ENCODE measurements at places on chromosomes 4 and X. TPM values are rescaled to one million over a fixed set of nuclear protein-coding genes. Genes with fewer than 3 reads are reported as not detected.

GAGE12F gene
- total RNA-seq: not detected

NUP62CL gene
- total RNA-seq: 8.5 TPM

COL4A5 gene
- total RNA-seq: 212 TPM

DNA sequence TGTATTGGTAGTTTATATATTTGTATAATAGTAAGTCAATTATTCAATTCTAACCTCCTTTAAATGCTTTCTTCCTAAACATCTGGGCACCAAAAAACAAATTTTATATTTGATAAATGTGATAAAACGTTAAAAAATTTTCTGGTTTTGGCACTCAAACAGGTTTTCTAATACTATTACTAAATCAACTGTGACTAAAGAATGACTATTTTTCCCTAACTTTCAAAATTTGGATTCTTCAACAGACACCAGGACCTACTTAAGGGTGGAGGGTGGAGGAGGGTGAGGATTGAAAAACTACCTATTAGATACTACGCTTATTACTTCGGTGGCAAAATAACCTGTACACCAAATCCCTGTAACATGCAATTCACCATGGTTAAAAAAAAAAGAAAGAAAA is 555.5 kb downstream of the IL15 start:
- DNase-seq: no peak

GRCh38 chr4:184320631-184321030 is 103.0 kb upstream of the ENPP6 start:
- no peak for DNase-seq

GRCh38 chrX:734362-734761 is 103.8 kb downstream of the SHOX start:
- peak; percentile 31 for DNase-seq

DNA sequence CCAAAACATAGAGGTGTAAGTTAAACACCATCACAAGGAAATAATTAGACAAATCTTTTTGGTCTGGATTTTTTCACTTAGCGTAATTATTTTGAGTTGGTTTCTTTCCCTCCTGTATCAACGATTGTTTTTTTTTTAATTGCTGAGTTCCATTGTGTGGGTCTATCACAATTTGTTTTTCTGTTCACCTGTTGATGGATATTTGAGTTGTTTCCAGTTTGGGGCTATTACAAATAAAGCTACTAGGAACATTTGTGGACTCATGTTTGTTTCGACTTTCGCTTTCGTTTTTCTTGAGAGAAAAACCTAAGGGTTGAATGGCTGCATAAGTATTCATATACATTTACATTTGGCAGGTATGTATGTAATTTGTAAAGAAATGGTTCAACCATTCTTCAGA is 20.4 kb upstream of the FBXW7 start:
- DNase-seq: no peak

DNA sequence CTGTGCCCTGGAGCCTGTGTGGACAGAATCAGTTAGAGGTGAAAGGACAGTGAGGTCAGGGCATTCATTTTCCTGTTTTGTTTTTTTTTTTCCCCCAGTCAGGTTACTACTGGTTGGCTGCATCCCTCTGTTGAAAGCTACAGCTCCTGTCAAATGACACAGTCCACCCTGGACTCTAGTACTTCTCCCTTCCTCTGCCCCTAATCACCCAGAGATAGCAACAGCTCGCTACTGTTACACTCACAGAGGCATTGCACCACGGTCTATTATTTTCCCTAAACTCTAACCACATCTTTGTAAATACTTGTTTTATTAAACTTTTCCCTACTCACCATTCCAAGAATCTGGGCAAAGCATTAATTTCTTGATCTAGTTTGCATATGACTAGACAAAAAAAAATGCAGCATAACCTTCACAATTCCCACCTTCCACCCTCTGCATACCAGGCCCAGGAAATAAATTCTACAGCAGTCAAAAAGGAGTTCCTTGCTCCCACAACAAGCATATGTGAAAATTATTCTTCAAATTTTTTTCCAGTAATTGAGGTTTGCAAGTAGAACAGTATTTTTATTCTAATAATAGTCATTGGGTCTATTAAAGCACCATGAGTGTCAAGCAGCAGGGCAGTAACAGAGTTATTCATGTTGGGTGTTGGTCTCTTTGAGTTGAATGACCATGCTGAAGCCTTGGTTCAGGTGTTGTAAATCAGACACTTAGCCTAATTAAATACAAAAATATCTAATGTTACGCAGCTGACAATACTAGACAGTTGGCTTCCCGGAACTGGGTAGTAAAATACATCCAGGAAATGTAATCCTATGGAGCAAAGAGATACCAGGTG is 329.2 kb downstream of the INPP4B start:
- DNase-seq: no peak

- DNase-seq: peak; percentile 60
Measured at GRCh38 chr4:37538931-37539330, 147.2 kb downstream of the RELL1 start.

DNA sequence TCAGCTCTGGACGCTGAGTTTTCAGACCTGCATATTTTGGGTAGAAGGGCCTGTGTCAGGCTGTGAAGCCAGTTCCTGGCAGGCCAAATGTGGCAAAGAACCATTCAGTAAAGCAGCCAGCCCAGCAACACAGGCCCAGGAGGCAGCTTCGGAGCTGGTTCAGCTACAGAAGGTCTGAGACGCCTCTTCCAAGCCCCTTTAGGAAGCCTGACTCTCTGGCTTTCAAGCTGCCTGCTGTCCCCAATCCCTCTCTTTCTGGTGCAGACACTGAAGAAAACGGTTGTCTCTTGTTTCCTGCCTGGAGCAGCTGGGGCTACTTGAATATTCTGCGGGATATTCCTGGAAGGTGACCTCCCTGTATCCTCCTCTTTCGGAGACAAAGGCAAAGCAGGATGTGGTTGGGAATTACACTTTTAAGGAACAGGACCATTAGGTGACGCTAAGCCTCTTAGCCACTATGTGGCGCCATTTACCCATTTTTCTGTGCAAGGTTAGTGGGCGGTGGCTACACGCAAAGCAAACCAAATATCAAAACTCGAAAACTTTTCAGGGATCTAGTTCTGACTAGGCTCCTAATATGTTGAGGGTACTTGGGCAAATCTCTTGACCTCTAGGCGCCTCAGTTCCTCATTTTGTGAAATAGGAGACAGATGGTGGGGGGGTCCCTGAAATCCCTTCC is 47.2 kb upstream of the LAS1L start:
- DNase-seq: peak; percentile 82

- DNase-seq: peak; percentile 80
Measured at GRCh38 chrX:107628662-107629539, 591 bp downstream of the PRPS1 start.

GRCh38 chr4:100742045-100742444 is 224.2 kb upstream of the EMCN start:
- no peak for DNase-seq

DNA sequence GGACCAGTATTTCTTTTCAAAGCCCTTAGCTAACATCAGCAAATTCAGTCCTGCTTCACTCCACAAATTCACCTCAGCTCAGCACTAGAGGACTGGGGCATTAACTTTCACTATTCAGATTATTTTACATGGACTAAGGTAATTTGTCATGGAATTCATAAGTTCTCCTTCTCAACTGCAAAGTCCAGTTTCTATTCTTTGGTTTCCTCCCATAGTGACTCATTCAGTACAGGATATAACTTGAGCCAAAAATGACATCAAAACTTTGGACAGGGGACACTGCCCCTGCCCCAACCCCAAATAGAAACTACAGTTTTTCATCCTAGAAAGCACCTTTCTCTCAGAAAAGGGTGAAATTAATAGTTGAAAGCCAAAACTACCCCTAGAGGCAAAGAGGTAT is 52.7 kb downstream of the COX7B2 start:
- DNase-seq: no peak

- DNase-seq: peak; percentile 72
Measured at GRCh38 chrX:74383611-74384010, 37.7 kb upstream of the SLC16A2 start.

GRCh38 chrX:40805404-40805803 is 70.1 kb upstream of the MED14 start:
- DNase-seq: no peak

GRCh38 chrX:10110316-10110935 is 46.3 kb upstream of the CLCN4 start:
- DNase-seq: no peak

DNA sequence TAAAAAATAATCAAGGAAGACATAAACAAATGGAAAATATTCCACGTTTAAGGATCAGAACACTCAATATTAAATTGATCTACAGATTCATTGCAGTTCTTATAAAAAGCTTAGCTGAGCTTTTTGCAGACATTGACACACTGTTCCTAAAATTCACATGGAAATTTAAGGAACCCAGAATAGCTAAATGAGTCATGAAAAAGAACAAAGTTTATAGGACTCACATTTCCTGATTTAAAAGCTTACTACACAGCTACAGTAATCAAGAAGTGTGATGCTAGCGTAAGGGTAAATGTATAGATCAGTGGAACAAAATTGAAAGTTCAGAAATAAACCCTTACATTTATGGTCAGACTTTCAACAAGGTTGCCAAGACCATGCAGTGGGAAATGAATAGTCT is 33.1 kb downstream of the NSUN7 start:
- no peak for DNase-seq

GRCh38 chrX:109952050-109952449 is 50.9 kb upstream of the TMEM164 start:
- no peak for DNase-seq

GRCh38 chrX:109596015-109596414 is 29.0 kb downstream of the KCNE5 start:
- DNase-seq: no peak

GRCh38 chr4:20662851-20663250 is 37.4 kb upstream of the PACRGL start:
- DNase-seq: no peak

Measured in endodermal cell (in vitro differentiated cells).